Activated CD4-positive, alpha-beta memory T cell treated with anti-CD3 and anti-CD28 coated beads for 36 hours (primary cell): ENCODE measurements at places on chromosomes 3 and 15.

- H3K4me1 ChIP-seq: no peaks in the 10 kb centered on the region
- H3K27me3 ChIP-seq: no peaks in the 10 kb centered on the region
- no peak overlapping the region for H3K4me3 ChIP-seq
These were observed 408.7 kb downstream of the CNTN6 start for GRCh38 chr3:1501406-1502115.

GRCh38 chr3:78066287-78066686 lies 1026.4 kb downstream of the ROBO2 start:
- H3K4me3 ChIP-seq: no peak overlapping the region
- no peak overlapping the region for H3K27ac ChIP-seq

DNA sequence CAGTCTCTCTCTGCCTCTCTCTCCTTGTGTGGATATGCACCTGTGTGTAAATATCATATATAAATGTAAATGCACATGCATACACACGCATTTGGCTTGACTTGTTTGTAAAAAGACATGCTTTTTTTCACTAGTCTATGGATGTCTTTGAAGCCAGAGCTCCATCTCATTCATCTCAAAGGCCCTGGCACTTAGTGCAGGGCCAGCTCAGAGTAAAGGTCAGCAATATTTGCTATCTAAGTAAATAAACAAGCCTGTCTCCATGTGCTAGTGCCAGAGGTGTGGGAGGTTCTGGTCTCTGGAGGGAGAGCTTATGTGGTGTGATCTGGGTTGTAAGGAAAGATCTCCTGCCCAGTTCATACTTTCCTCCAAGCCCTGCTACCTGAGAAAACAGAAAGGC lies 5.6 kb downstream of the CLSTN2 start:
- H3K4me3 ChIP-seq: no peak overlapping the region
- DNase-seq: no peak
- peaks cover 6% of the 10 kb centered on the region for H3K4me1 ChIP-seq

GRCh38 chr3:37940242-37940908 lies 50.2 kb upstream of the VILL start:
- no peak for DNase-seq
- H3K4me3 ChIP-seq: no peak overlapping the region
- H3K27ac ChIP-seq: no peak overlapping the region
- H3K27me3 ChIP-seq: no peaks in the 10 kb centered on the region

- H3K4me3 ChIP-seq: no peak overlapping the region
- H3K27ac ChIP-seq: no peak overlapping the region
- no peaks in the 10 kb centered on the region for H3K36me3 ChIP-seq
- DNase-seq: no peak
- no peaks in the 10 kb centered on the region for H3K27me3 ChIP-seq
- peaks cover 6% of the 10 kb centered on the region for H3K4me1 ChIP-seq
These were observed 5.9 kb upstream of the KLHL25 start for GRCh38 chr15:85800478-85801123.

DNA sequence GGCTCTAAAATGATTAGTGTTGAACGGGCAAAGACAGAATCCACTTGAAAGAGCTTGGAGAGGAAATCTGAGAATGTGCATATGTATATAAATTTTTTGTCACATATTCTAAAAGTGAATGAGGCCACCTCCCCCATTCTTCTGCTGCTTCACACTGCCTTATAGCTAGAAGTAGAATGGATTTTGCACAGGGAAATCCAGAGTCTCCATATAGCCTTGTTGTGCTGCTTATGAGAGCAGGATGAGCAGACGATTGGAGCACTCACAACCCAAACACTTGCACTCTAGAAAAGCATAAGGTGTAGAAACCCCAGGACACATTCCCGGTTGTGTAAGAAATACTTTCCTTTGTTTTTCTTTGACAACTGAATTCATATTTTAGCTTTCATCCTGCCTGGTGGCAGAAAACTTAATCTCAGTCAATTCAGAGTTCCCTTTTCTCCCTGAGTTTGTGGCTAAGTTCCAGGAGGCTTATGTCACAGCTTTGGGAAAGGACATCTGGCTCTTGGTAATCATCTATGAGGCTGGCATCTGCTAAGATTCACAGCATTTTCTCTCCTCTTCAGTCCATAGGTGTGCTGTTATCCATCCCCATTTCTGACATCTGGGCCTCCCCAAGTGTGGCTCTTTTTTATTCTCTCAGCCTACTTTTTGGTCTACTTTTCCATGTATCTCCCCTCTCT lies 188.4 kb upstream of the PFN2 start:
- H3K4me3 ChIP-seq: no peak overlapping the region
- H3K27ac ChIP-seq: no peak overlapping the region
- no peaks in the 10 kb centered on the region for H3K36me3 ChIP-seq
- H3K4me1 ChIP-seq: no peaks in the 10 kb centered on the region
- no peak for DNase-seq

- no peak for DNase-seq
- H3K27ac ChIP-seq: no peak overlapping the region
- H3K4me1 ChIP-seq: no peaks in the 10 kb centered on the region
- H3K27me3 ChIP-seq: peaks cover 15% of the 10 kb centered on the region
- no peak overlapping the region for H3K4me3 ChIP-seq
These were observed 108.5 kb upstream of the NR2E3 start for GRCh38 chr15:71701808-71702207.

DNA sequence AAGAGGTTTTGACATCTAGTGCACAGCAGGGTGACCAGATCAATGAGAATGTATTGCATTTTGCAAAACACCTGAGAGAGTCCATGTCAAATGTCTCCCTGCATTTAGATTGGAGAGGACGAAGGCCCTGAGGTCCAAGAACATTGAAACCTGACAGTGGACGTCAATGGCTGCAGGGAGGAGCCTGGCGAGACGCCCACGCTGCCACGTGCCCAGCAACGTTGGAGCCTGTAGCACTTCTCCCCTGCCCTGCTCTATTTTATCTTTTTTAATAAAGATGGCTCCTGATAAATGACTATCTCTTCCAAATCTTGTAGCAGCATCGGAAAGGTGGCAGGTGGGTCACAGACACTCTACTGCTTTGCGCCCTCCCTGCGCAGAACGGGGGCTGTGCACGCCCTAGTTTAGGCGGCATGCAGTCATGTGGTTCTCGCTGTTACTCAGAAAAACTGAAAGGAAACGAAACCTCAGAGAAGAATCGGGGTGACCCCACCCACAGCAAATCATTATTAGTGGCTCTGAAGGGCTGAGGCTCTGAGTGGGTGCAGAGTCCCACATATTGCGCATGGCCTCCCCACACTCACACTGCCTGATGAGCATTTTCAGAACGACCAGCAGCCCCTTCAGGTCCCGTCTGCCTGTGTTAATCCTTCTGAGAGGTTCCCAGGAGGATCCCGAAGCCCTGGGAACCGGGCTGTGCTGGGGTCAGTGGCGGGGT lies 62.5 kb upstream of the TAMM41 start:
- H3K4me3 ChIP-seq: no peak overlapping the region
- H3K27ac ChIP-seq: no peak overlapping the region
- peaks cover 8% of the 10 kb centered on the region for H3K4me1 ChIP-seq
- DNase-seq: peak; percentile 20

GRCh38 chr15:58608129-58608590 lies 141.3 kb downstream of the ADAM10 start:
- H3K36me3 ChIP-seq: peaks cover 35% of the 10 kb centered on the region
- no peaks in the 10 kb centered on the region for H3K27me3 ChIP-seq
- H3K4me3 ChIP-seq: no peak overlapping the region
- DNase-seq: no peak
- H3K27ac ChIP-seq: no peak overlapping the region
- peaks cover 14% of the 10 kb centered on the region for H3K4me1 ChIP-seq

DNA sequence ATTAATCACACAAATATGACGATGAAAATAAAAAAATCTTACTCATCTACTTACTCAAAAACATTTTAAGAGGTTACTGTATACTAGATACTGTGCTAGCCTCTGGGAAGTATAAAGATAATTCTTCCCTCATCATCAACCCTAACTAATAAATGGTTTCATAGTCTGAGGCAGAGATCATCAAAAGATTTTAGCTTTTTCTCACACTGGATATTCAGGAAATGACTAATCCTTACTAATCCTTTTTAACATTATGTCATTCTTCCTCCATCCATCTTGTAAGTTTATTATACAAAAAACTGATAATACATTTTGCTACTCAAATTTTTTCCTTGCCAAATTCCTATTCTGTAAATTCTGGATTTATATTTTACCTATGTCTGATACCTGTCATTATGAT lies 29.7 kb downstream of the ACAD11 start:
- no peak overlapping the region for H3K4me3 ChIP-seq
- H3K27me3 ChIP-seq: no peaks in the 10 kb centered on the region
- peaks cover 14% of the 10 kb centered on the region for H3K36me3 ChIP-seq

GRCh38 chr15:67244971-67245478 lies 9.4 kb downstream of the AAGAB start:
- H3K36me3 ChIP-seq: peaks cover 27% of the 10 kb centered on the region
- H3K4me3 ChIP-seq: no peak overlapping the region
- no peak for DNase-seq
- no peak overlapping the region for H3K27ac ChIP-seq
- peaks cover 68% of the 10 kb centered on the region for H3K4me1 ChIP-seq

DNA sequence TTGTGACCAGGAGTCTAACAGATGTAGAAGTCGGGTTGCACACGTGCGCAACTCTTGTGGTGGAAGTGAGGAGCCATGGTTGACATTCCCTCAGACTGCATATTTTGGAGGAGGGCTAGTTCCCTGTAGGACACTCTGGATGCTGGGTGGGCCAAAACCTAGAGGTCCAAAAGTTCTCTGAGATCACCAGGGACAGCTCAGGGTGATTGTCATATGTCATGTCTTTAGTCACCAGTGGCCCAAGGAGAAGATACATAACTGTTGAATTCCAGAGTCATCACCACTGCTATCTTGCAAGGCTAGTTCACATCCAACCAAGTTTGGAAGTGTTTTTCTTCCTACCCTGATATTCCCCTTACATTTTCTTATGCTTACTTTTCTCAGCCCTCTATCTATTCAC lies 95.2 kb upstream of the C3orf80 start:
- H3K27me3 ChIP-seq: peaks cover 8% of the 10 kb centered on the region
- DNase-seq: no peak
- no peaks in the 10 kb centered on the region for H3K36me3 ChIP-seq
- no peaks in the 10 kb centered on the region for H3K4me1 ChIP-seq
- no peak overlapping the region for H3K27ac ChIP-seq

- H3K4me1 ChIP-seq: peaks cover 15% of the 10 kb centered on the region
- H3K27me3 ChIP-seq: peaks cover 52% of the 10 kb centered on the region
- DNase-seq: no peak
- H3K4me3 ChIP-seq: peak overlapping the region; percentile 61
- H3K36me3 ChIP-seq: no peaks in the 10 kb centered on the region
- no peak overlapping the region for H3K27ac ChIP-seq
These were observed 726 bp upstream of the PROK2 start for GRCh38 chr3:71785532-71786216.

GRCh38 chr15:95842576-95842975 lies 487.9 kb upstream of the NR2F2 start:
- no peaks in the 10 kb centered on the region for H3K27me3 ChIP-seq
- no peak for DNase-seq
- H3K36me3 ChIP-seq: no peaks in the 10 kb centered on the region
- H3K4me3 ChIP-seq: no peak overlapping the region
- peaks cover 26% of the 10 kb centered on the region for H3K4me1 ChIP-seq

DNA sequence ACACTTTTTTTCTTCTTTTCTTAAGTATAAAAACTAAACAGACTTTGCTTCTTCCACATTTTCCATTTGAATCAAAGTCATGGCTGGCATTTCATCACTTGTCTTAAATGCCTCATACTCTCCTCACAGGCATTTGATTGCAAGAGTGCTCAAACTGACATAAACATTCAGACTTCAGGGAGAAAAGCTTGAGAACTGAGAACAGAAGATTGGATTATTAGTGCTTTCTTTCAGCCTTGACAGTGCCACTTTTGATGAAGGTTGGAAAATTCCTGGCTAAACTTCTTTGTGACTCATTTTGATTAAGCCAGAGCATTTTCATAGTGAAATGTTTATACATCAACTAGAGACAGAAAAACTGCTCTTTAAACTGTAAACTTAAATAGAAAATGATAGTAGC lies 544.4 kb downstream of the DIPK2A start:
- no peak overlapping the region for H3K4me3 ChIP-seq
- no peak for DNase-seq
- no peaks in the 10 kb centered on the region for H3K36me3 ChIP-seq
- H3K27me3 ChIP-seq: no peaks in the 10 kb centered on the region
- H3K27ac ChIP-seq: no peak overlapping the region
- H3K4me1 ChIP-seq: no peaks in the 10 kb centered on the region

DNA sequence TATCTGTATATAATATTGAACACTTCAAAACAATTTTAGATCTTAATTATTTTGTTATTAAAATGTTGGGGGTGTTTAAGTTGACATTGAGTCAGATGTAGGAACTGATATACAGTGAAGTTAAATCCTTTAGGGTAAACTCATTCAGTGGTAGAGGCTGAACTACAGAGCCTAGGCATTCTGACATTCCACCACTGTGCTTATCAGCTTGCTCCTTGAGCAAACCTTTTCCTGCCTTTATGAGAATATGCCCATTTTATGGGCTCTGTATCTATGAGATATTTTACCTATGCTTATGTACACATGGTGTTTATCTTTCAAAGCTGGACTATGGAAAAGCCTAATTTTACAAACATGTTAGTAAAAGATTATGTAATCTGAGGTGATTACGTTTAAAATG lies 407.5 kb downstream of the ZBTB20 start:
- no peak for DNase-seq
- H3K27ac ChIP-seq: no peak overlapping the region
- no peaks in the 10 kb centered on the region for H3K36me3 ChIP-seq
- no peaks in the 10 kb centered on the region for H3K27me3 ChIP-seq

GRCh38 chr3:103918336-103918735 lies 1448.4 kb upstream of the ALCAM start:
- DNase-seq: no peak
- no peaks in the 10 kb centered on the region for H3K36me3 ChIP-seq
- H3K27ac ChIP-seq: no peak overlapping the region
- H3K4me3 ChIP-seq: no peak overlapping the region
- no peaks in the 10 kb centered on the region for H3K27me3 ChIP-seq

- H3K4me3 ChIP-seq: peak within 1 kb of the TSS; percentile 78
- H3K36me3 ChIP-seq: no peaks in the 10 kb centered on the region
- peaks cover 14% of the 10 kb centered on the region for H3K27me3 ChIP-seq
- peaks cover 29% of the 10 kb centered on the region for H3K4me1 ChIP-seq
- DNase-seq: peak; percentile 59
These were observed at the start of gene CHRNA5 for GRCh38 chr15:78565097-78565950. CHRNA5 (plus strand) TSS chr15:78565520; CDS start chr15:78565720, 200 bp downstream.

DNA sequence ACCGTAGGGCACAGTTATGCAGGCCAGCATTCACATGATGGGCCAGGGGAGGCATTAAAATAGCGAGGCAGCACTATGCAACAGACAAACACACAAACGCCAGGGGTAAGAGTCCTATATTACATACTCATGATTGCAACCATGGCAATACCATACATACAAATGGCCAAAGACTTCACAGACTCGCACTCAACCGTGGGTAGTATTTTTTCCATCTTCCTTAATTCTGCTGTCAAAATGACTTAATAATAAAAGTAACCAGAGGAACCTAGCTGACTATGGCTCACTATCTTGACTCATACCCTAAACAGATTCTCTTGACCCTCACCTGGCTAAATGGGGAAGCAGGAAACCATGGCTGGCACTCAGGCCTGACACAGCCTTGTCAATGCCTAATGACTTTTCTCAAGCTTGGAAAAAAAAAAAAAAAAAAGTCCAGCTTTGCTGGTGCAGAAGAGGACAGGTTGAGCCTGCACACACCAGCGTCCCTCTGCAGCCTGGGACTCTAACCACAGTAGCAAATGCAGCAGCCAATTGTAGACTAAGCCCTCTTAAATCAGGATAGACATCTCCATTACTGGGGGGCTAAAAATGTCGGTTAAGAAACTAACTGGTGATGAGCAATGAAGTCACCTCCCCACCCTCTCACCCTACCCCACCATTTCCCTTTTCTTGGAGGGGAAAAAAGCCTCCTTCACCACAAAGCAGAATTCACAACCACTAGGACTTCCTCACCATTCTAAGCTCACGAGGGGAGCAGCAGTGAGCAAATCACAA lies 23.1 kb downstream of the CCDC12 start:
- peak overlapping the region; percentile 66 for H3K27ac ChIP-seq
- no peaks in the 10 kb centered on the region for H3K36me3 ChIP-seq
- no peaks in the 10 kb centered on the region for H3K27me3 ChIP-seq
